Lung microvascular endothelial cell (primary cell): ENCODE measurements at places on chromosomes 16 and 17. TPM values are rescaled to one million over a fixed set of nuclear protein-coding genes. Genes with fewer than 3 reads are reported as not detected.
A peak's percentile ranks its signal among the peaks of the same experiment; 100 is the strongest.

Gene CYGB
- total RNA-seq: 0.60 and 2.0 TPM in 2 replicates

GRCh38 chr16:85391175-85391707 lies 221.9 kb upstream of the GSE1 start:
- no peak for DNase-seq

Gene PABPN1L
- not detected in 2 replicates for total RNA-seq

DNA sequence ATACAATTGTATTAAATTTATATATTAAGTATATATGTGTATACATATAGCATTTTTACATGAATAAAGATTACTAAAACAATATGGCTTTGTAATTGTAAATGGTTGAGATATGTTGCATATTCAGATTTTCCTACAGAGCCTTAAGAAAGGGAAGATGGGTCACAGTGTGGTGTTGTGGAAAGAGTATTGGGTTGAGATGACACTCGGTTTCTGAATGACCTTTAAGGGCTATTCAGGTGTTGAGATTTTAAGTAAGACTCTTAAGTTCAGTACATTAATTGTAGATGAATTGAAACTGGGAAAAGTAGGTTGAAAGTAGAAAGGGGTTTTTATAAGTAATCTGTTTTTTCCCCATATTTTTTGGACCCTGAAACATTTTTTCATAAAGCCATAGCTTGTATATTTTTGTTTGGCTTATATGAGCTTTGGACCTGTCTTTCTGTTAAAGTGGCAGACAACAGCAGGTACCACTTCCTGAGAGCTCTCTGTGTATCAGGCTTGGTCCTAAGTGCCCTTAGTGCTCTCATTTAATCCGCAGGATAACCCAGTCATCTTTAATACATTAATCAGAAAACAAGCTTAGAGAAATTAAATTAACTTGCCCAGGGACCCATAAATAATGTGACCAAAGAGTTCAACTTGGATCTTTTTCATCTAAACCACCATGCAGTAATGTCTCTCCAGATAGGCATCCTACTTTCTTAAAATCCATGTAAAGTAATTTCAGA lies 48.5 kb upstream of the MRC2 start:
- no peak for DNase-seq

GRCh38 chr17:81164371-81165245 lies 699 bp upstream of the PVALEF start:
- DNase-seq: no peak

Gene ODAD4
- total RNA-seq: under 0.01 TPM in 2 replicates

DNA sequence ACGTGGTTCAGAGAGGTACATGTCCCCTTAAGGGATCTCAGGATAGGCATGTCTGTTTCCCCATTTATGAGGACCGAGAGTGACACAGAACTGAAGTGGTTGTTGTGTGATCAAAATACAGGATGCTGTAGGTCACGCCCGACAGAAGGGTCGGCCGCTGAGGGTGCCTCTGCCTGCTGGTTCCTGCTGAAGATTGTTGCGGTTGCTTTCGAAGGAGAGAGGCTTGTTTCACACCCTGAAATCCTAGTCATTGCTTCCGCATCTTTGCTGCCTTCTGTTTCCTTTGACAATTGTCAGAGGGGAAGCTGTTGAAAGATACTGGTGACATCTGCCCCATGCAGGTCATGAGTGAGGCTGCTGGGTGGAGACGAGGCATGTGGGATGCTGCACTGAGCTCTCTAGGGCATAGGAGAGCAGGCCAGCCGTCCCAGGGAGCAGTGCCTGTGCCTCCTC lies 3.8 kb upstream of the NAT9 start:
- DNase-seq: peak; percentile 67

Gene TLCD1
- 0.87 and 1.2 TPM in 2 replicates for total RNA-seq
